ENCODE measurements at places on chromosomes 1 and 21.

- no peak for DNase-seq
Observed at GRCh38 chr1:119144813-119145212, 4.4 kb upstream of the WARS2 start.

DNA sequence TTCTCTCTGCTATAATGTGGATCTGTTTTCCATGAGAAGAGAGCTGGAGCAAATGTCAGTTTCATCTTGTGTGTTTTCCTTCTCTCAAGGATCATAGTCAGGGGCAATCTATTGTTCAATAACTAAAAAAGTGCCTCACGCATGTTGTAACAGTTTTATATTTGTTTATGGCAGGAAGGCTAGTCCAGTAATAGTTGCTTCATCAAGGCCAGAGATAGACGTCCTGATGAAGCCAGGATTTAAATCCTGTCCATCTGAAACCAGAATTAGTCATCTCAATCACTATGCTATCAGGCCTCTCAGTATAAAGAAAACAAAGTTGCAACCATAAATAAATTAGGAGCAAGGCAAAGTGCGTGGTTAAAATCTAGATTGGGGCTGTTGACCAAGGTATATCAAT is 30.2 kb upstream of the DUSP10 start:
- no peak for DNase-seq

DNA sequence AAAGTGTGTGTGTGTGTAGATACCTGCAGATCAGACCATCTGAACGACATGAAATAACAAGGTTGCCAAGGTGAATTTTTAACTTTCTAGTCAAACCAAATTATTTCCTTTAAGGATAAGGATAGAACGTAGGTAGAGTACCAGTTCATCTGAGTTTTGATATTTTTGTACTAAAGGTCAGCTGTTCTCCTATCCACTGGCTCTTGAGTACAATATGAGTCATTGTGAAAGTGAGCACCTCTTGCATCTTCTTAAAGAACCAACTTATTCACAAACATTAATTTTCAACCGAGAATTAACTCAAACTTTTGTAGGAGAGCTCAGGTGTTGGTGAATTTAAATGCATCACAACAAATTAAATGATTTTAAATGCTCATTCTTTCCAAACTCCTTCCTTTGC is 71.5 kb downstream of the IFI44 start:
- no peak for DNase-seq

DNA sequence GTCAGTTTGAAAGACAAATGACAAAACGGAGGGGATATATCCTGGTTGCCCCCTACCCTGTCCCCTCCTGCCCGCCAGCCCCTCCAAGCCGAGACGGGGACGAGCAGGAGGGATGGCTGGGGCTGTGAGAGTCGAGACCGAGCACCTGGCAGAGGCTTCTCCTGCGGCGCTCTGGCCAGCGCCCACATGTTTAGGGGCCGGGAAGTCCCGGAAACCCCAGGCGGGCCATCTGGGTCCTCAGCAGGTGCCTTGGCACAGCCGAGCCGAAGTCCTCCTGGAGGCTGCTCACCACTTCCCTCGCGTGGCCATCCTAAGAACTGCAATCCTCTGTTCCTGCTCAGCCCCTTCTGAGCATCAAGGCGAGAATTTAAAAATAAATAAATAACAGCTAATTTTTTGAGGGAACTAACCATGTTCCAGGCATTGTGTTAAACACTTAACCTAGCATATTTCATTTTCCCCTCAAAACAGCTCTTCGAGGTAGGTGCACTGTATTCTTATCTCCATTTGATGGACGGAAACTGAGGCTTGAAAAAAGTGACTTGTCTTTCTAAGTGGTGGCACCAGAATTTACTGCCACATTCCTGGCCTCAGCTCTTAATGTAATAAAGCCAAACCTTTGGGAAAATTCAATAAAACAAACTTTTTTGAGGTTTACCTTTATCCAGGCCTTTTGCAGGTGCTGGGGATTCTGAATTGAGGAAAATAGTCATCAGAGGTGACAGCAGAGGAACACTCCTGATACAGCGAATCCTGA is 3.5 kb upstream of the RIMS3 start:
- peak; percentile 86 for DNase-seq

GRCh38 chr1:187928288-187928687 is 1099.5 kb downstream of the PLA2G4A start:
- DNase-seq, result no peak

DNA sequence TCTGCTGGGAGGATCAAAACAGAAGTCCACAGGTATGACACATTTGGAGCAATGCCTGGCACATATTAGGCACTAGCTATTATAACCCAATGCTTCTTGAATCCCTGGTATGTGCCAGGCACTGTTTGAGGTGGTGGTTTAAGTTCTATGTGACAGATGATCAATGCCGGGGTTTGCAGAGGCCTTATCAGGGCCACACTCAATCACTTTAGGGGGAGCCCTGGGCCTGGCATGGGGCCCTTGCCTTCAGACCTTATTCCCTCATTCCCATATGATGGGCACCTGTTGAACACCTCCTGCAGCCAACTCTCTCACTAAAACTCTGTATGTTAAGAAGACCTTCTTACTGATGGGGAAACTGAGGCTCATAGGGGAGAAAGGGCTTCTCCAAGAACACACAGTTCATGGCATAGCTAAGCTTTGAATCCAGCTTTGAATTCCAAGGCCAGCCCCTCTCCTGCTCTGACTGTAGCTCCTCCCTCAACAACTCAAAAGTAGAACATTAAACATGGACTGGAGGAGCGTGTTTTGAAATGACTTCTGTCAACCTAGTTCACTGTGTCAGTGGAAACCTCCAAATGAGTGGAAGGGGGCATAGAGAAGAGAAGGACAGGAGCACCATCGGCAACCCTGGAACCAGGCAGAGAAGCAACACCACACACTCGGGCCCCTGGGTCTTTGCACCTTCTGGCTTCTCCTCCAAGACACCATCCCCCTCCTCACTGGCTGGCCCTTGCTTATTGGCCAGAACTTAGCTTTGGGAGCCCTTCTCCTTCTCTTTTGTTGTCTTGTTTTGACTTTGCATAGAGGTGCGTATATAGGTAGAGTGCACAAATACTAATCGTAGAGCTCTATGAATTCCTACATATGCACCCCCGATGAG is 6.6 kb upstream of the IFFO2 start:
- no peak for DNase-seq

GRCh38 chr1:9731561-9731960 is 80.0 kb downstream of the PIK3CD start:
- no peak for DNase-seq

Data from NCI-H345 (cell line).